ENCODE measurements at places on chromosomes 5 and 9.
A peak's percentile ranks its signal among the peaks of the same experiment; 100 is the strongest.

GRCh38 chr5:134477462-134478245, 47.8 kb upstream of the JADE2 start:
- ATAC-seq: no peak

GRCh38 chr5:124630767-124631704, 115.4 kb downstream of the ZNF608 start:
- no peak for ATAC-seq

DNA sequence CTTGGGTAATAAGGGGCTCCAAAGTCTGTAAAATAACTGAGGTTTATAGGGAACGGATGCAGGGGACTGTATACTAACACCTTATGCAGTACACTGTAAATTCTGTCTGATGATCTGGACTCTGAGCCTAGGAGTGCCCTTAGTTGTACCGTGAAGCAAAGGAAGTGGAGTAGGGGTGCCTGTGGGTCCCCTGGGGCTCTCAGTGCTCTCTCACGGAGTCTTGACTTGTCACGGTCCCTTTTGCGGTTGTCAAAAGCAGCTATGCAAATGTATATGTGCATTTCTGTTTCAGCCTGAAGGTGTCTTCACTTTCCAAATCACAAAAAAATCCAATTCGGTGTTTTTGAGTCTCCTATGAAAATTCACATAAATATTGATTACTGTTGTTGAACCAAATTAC, 17.8 kb downstream of the DMRT1 start:
- ATAC-seq: no peak

DNA sequence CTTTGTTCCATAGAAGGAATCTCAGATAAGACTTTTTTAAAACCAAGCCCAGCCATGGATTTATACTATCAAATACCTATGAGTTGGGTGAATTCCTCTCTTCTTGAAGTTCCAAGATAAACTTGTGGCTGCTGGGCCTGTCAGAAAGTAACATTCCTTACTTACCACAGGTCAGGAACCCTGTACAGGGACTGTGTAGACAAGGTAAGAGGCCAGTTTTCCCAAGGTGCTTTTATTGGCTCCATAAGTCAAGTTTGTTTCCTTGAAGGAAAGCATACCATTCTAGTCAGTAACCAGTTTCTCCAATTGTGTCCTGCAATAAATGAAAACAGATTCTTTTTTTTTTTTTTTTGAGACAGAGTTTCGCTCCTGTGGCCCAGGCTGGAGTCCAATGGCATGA, 8.8 kb upstream of the CLTB start:
- no peak for ATAC-seq

- ATAC-seq: peak; percentile 95
These were observed 345.2 kb downstream of the GLIS3 start for GRCh38 chr9:3954331-3955304.

- no peak for ATAC-seq
These were observed 772.2 kb upstream of the CDH10 start for GRCh38 chr5:25416960-25417359.

GRCh38 chr5:134503937-134504437, 21.5 kb upstream of the JADE2 start:
- no peak for ATAC-seq

- ATAC-seq: no peak
These were observed 31.9 kb downstream of the ARSB start for GRCh38 chr5:78953092-78953800.

GRCh38 chr9:114538241-114538640, 33.0 kb upstream of the WHRN start:
- peak; percentile 36 for ATAC-seq

DNA sequence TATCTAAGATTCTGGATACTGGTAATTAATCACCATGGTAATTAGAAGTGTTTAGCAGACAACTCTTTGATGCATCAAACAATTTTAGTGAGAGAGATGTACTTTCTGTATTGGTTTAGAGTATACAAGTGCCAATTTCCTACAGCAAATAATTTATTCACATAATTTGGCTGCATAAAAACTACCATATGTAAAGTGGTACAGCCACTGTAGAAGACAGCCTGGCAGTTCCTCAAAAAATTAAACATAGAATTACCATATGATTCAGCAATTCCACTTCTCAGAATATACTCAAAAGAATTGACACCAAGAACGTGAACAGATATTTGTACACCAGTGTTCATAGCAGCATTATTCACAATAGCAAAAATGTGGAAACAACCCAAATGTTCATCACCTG, 36.2 kb downstream of the PHAX start:
- peak; percentile 50 for ATAC-seq

DNA sequence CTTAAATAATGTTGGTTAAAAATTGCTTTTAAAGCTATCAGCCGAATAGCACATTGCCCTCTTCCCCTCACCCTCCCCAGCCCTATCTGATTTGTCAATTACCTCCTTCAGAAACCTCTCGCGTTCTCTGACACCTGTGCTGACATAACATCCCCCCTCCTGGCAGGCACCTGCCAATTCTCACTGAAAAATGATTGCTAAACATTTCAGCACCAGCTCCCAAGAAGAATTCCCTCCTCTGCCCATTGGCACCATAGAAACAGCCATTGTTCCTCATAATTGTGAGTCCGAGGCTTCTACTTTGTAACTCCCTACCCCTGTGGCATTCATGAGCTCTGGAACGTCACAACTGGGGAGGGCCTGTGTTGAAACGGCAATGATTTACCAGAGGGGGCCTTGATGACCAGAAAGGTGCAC, 20.2 kb downstream of the CDH6 start:
- ATAC-seq: no peak

GRCh38 chr5:106964132-106964531, 706.6 kb downstream of the EFNA5 start:
- ATAC-seq: no peak

- no peak for ATAC-seq
These were observed 14.2 kb upstream of the RALGDS start for GRCh38 chr9:133135146-133135745.

DNA sequence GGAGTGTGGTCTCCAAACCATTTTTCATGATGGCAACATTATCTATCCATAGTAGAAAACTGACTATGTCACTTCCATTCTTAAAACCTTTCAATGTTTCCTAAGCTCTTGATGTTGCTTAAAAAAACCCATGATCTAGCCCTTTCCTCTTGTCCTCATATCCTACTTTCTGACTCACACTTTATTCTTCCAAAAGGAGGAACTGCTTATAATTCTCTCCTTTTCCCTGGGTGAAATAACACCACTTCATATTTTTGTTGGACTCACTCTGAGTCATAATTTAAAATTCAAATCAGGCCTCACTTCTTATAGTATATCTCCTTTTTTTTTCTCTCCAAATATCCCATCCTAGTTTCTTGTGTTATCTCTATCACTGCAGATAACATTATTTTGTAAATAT, 513.9 kb downstream of the MAN2A1 start:
- no peak for ATAC-seq

GRCh38 chr5:168364151-168364661, 72.8 kb downstream of the WWC1 start:
- no peak for ATAC-seq

GRCh38 chr9:129840034-129840433, 4.8 kb downstream of the USP20 start:
- no peak for ATAC-seq

GRCh38 chr5:63878788-63879187, 83.5 kb downstream of the HTR1A start:
- ATAC-seq: no peak

- no peak for ATAC-seq
These were observed 26.6 kb downstream of the WNT8A start for GRCh38 chr5:138110266-138110963.

DNA sequence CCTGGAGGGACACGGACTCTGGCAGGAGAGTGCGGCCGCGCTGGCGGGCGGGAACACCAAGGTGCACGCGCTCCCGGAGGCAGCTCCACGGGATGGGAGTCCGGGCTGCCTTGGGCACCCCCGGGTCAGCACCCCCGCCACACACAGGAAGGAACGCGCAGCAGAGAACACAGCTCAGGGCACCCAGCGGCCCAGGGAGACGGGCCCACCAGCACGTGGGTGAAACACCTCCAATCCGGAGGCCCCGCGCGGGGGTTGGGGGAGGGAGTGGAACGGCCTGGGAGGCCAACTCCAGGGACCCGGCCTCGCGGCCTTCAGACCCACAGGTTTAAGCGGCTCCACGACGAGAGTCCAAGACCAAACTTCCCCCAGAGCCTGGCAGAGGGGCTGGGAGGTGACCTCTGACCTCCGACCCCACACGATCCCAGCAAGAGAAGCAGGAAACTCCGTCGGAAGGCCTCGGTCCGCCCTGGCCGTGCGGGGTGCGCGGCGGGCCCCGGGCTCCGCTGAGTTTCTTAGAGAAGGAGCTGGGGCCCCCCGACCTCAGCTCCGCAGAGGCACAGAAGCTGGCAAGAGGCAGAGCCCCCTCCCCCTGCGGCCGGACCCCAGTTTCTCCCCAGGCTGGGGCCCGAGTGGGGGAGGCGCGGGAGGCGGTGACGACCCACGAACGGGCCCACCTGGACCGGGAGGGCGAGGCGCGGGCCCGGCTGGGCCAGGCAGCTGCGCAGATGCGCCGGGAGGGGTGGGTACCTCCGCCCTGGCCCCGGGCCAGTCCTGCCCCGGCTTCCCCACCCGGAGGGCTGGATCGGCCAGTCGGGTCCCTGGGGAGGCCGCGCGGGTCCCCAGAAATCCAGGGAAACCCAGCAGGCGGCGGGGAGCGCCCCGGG, 851 bp downstream of the NACC2 start:
- ATAC-seq: peak; percentile 25

DNA sequence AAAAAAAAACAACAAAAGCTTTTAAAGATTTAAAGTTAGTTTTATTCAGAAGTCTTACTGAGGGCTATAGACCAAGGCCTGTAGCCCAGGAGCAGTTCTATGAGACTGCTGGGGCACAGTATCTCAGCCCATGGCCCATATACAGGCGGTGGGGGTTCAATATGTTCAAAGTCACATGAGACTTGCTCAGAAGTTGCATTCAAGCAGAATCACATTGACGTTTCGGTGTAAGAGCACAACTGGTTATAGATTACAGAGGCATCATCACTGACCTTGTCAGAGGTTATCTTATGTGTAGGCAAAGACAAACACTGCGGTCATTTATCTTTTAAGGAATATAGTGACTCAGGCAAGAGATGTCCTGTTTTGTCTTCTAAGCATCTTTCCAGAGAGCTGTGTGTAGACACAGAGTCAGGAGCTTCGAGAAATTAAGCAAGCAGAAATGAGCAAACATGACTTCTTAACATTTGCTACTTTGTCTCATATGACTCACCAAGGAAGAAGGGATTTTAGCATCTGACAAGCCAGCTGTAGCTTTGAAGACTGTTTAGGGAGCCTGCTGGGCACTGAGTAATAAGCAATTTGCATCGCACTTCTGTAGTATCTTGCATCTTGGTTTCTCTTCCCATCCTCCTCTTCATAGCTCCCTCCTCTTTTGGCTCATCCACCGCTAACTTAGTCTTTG, 12.9 kb upstream of the F2RL1 start:
- peak; percentile 62 for ATAC-seq

DNA sequence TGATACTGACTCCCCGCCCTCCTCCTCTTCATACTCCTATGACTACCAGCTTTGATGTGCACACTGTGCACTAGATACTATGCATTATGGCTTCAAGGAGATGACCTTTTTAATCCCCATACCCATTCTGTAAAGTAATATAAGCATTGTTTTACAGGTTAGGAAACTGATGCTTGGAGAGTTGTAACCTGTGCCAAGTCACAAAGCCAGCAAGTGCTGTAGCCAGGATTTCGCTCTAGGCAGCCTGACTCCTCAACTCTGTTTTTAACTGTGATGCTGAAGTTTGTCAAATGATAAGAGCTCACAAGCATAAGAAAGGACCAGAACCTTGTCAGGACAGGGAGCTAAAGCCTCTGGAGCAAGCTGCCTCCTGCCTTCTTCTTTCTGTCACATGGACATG, 461.3 kb downstream of the TMEM232 start:
- ATAC-seq: no peak

GRCh38 chr5:55031492-55031891, 7.4 kb downstream of the GZMK start:
- no peak for ATAC-seq

- peak; percentile 93 for ATAC-seq
These were observed 98.0 kb downstream of the HSD17B3 start for GRCh38 chr9:96203867-96204501.

GRCh38 chr9:121926351-121926801, 166.7 kb downstream of the TTLL11 start:
- ATAC-seq: no peak

DNA sequence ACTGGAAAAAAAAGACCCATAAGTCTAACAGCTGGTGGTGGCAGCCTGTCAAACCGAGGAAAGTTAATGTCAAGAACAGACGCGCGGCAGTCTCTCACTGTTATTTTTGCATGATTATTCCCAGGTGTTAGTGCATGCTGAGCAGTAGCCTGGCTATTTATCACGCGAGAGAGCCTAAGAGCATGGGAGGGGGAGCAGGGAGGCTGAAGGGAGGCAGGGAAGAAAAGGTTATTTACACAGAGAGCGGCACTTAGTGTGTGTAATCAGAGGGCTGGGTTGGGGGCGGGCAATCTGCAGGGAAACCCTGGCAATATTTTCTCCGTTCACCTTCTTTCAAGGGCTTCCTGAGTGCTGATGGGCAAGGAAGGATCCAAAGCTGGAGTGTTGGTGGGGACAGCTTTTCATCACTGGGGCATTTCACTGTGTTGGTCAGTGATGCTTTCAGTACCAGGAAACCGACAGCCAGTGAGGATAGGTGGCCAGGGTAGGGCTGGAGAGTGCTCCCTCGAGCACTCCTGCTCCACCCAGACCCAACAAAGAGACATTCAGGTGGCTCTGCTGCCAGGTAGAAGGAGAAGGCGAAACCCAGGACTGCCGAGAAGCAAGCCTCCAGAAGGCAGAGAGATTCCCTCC, 39.6 kb downstream of the ZNF608 start:
- ATAC-seq: peak; percentile 95

DNA sequence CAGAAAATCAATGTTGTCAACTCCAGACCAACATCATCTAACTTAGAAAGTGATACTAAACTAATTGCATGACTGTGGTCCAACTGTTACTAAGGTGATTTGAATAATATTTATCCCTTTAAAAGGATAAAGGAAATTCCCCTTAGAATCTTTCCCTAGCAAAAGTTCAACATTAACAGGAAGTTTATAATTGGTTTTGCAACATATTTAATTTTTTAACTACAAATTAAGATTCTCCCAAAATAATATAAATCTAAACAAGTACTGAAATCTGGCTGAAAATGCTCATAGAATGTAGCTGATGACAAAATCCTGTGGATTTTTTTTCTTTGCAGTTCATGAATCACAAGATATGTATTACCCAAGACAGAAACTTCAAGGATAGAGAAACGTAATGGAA, 151.4 kb downstream of the LPAR1 start:
- no peak for ATAC-seq

DNA sequence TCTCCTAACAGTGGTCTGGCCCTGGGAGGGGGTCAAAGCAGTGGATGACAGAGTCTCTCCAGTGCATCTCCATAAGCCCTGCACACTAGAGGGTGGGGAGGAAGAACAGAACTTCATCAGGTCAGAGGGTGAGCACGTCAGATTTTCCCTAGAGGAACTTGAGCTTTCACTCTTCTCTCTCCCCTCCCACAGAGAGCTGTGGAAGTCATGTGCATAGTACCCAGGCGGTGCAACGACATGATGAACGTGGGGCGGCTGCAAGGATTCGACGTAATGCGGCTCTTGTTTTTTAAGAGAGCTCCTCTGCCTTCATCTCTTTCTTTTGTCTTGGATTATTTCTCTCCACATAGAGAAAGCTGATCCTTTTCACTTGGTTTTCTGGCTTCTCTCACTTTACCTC, 100.2 kb upstream of the OTULINL start:
- no peak for ATAC-seq
